ENCODE measurements at places on chromosomes 13 and 19.
A peak's percentile ranks its signal among the peaks of the same experiment; 100 is the strongest.

DNA sequence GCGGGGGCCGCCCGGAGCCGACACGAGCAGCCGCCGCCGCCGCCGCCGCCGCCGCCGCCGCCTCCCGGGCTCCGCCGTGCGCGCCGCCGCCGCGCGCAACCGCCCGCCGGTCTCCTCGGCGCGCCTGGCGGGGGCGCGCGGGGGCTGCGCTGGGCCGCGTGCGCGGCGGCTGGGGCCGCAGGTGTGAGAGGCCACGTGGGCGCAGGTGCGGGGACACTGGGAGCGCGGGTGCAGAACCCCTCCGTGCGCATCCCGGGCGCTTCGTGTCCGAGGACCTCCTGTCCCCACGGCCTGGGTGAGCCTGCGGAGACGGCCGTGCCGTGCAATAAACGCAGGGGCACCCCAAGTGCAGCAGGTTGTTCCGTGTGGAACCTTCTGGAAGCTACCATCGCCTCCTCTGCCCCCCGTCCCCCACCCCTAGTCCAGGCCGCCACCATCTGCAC is at the start of gene LINGO3:
TSS of gene LINGO3 (minus strand) at position 41 of the 443 bp plus-strand sequence. CDS start 16,378 bp downstream, outside the sequence.
- peak; percentile 75 for DNase-seq

- DNase-seq: no peak
Measured at GRCh38 chr13:109309625-109310363, 476.6 kb downstream of the IRS2 start.

DNA sequence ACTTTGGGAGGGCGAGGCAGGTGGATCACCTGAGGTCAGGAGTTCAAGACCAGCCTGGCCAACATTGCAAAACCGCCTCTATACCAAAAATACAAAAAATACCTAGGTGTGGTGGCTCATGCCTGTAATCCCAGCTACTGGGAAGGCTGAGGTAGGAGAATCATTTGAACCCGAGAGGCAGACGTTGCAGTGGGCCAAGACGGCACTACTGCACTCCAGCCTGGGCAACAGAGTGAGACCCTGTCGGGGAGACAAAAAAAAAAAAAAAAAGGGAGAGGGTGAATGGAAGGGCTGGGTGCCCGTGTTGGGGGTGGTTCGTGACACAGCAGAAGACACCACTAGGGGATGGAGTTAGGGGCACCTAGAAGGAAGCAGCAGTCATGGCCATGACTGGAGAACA is 10.8 kb downstream of the CFD start:
- DNase-seq: no peak

- DNase-seq: no peak
Measured at GRCh38 chr13:40665126-40666044, 1.1 kb downstream of the FOXO1 start.

DNA sequence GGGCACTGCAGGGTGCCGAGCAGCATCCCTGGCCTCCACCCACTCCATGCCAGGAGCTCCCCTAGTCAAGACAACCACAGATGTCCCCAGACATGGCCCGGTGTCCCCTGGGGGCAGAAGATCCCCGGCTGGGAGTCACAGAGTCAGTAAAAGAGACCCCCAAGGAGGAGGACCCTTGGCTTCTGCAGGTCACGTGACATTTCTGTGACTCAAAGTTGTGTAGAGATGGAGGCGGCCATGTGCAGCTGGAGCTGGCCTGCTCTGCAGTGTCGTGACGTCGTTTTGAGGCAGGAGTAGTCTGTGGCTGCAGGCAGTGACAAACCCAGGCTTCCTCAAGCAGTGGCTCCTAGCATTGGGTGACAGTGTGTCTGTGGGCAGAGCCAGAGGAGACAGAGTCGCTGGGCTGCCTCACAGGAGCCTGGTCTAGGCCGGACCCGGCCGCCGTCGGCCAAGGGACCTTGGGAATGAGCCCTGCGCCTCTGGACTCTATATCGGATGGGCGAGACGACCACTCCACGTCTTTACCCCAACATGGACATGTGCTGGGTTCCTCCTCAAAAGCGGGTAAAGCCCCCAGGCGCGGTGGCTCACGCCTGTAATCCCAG is 7.7 kb upstream of the DIRAS1 start:
- DNase-seq: peak; percentile 82

DNA sequence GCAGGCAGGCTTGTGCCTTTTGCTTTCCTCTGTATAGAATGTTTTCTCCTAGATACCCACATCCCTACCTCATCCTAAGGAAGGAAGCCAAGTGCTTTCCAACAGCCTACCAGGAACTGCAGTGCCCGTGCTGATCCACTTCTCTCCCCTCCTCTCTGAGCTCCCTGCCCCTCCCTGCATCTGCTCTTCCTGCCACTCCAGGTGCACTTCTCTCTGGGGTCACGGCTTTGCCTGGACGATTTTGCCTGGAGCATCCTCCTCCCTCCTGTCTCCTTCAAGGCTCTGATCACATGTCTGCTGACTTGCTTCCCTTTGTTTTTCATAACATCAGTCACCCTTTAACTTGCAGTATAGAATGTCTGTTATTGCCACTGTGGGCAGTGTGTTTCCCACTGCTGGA is 34.7 kb upstream of the IRS2 start:
- DNase-seq: no peak

DNA sequence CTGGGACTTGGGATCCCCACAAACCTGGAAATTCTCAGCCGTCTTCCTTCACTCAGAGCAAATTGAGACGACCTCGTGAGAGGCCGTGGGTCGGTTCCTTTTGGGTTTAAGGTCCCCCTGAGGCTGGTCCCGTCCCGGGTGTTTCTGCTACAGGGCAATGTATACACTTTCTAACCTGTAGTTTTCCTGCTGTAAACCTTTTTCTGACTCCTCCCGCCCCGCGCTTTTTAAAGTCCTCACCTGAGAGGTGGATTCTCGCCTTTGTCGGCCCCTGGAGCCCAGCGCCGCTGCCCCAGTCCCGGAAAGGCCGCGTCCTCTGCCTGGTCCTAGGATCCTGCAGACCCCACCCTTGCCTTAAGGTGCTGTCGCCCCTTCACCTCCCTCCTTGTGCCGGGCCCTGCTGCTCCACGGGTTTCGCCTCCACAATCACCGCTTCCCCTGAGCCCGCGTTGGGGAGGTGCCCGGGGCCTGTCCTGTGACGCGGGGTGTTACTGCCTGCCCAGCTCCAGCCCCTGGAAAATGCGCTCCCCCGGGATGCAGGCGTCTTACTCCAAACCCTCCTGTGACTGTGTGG is 391 bp downstream of the ZNF761 start:
- DNase-seq: peak; percentile 83

Measured in osteoblast (primary cell).